A549 treated with GW870086 at 1 μM for 4 hours (cell line): ENCODE measurements at places on chromosomes 11 and 22. TPM values are rescaled to one million over a fixed set of nuclear protein-coding genes. Genes with fewer than 3 reads are reported as not detected.

Gene ADM
- 104 to 145 TPM (median 115 TPM) in 5 replicates for total RNA-seq

Gene KRTAP5-8
- total RNA-seq = not detected in 5 replicates

Gene MIEF1
- total RNA-seq = 23.3 to 27.7 TPM (median 25.6 TPM) in 5 replicates

Gene TREH
- total RNA-seq = not detected in 5 replicates

Gene CDC45
- 24.0 to 27.8 TPM (median 26.5 TPM) in 5 replicates for total RNA-seq

Gene TALDO1
- total RNA-seq = 394 to 439 TPM (median 414 TPM) in 5 replicates

Gene SAA4
- not detected in 5 replicates for total RNA-seq

Gene APOL1
- total RNA-seq = 11.4 to 17.7 TPM (median 15.9 TPM) in 5 replicates

Gene ACP2
- 21.5 to 31.5 TPM (median 22.8 TPM) in 5 replicates for total RNA-seq

Gene TRIM48
- 0.09 TPM in 1 of 5 replicates, not detected in the others for total RNA-seq

Gene DKK3
- total RNA-seq = 13.8 to 22.3 TPM (median 18.9 TPM) in 5 replicates

Gene PLAAT5
- total RNA-seq = not detected in 5 replicates

Gene OR10G7
- total RNA-seq = not detected in 5 replicates

Gene PGGHG
- total RNA-seq = 6.1 to 12.3 TPM (median 11.0 TPM) in 5 replicates

Gene DTX4
- total RNA-seq = 3.7 to 5.0 TPM (median 4.5 TPM) in 5 replicates
